ENCODE measurements at places on chromosomes 7 and 10.

DNA sequence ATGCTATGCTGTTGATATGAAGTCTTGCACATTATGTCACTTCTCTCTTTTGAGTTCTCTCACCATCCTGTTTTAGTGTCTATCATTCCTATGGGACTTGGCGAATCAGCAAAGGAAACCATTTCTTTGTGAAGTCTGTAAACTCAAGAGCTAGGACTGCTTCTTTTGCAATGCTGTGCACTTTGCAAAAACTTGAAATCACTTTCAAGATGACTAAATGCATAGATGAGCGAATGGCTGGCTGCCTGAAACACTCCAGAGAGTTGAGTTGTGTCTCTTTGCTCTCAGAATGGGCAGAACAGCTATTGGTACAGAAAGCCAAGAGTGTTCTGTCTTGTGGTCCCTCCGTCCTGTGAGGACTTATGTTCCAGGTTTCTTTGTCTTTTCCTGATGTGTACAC is 18.3 kb upstream of the ELMO1 start:
- no peak for DNase-seq

DNA sequence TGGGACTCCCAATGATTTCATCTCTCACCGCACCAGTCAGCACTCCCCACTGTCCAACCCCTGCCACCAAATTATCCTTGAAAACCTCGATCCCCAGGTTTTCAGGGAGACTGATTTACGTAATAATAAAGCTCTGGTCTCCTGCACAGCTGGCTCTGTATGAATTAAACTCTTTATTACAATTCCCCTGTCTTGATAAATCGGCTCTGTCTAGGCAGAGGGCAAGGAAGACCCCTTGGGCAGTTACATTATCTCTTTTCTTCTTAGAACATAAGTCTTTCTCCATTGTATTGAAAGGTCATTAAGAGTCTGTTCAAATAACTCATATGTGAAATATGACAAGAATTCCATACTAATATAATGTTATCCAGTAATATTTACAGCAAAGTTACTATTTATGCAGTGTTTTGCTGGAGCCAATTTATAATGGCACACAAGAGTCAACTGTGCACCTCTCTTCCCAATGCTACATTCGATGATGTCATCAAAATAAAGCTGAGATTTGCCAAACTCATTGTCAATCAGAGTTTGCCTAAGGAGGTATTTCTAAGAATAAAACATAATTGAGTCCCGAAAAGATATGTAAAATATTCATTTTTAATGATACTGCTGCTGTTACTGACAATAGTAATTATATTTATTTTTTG is 1297.2 kb upstream of the LRRTM3 start:
- no peak for DNase-seq

DNA sequence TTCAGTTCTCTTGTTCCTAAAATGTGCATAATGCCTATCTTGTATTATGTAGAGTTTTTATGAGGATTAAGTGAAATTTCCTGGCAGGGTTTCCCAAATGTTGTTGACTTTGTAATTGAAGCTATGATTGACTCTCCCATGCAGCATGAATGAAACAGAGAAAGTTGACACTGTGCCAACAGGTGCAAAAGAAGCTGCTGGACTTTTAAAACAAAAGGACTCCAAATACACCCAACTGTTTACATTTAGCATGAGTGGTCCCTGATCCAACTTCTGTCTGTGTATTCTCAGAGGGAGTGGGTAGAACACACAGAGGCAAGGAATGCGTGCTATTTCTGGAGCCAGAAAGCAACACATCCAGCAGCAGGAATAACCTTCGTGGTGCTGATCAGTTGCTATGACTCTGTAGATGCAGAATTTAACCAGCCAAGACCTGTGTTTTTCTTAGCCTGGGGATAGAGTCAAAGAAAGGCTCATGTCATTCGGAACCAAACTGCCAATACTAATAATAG is 14.4 kb upstream of the RBM20 start:
- DNase-seq, result peak; percentile 23

DNA sequence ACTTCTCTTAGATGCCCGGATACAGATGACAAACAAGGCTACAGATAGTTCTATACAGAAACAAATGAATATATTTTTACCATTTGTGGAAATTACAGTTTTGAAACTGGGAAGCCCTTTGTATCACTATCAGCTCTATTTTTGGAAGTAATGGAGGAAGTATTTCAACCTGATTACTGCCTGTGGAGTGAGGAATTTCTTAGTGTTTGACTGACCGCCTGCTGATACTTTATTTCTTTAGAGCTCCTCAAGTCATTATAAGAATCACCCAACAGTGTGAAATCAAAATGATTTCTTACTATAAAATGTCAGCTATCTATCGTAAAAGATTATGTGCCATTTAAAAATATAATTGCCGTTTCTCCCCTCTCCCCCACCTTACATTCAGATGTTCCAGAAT is 290.9 kb downstream of the SDK1 start:
- no peak for DNase-seq

- no peak for DNase-seq
Measured at GRCh38 chr7:150431839-150432658, 18.4 kb upstream of the GIMAP8 start.

DNA sequence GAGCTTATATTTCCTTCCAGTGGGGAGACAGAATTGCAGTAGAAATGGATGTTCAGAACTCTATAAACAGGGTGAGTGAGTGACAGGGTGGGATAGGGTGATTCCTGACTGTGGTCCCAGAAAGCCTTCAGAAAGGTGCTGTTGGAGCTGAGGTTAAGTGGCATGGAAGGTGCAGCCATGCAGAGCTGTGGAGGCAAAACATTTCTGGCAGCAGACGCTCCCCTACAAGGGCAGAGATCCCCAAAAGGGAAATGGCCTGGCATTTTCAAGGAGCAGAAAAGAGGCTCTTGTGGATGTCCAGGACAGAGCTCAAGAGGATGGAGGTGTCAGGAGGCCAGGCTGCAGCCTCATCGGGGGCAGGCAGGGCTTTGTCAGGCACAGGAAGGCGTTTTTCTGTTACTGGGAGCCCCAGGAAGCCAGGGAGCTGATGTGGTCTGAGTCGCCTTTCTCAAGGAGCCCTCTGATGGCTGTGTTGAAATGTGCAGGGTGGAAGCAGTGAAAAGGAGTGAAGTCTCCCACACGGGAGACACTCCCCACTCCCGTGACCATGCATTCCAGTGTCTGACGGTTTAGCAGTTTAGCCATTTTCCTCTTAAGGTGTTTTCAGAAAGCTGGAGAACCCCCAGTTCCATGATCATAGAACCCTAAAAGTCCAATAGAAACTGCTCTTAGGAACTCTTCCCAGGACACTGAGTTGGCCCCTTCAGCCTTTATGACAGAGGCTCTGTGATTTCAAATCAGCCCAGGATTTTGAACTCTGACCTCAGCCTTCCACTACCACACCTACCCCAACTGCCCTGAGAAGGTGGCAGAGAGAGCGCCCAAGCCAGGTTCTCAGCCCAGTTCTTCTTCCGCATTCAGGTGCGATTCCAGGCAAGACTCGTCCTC is 96.2 kb downstream of the C10orf105 start:
- DNase-seq, result no peak

DNA sequence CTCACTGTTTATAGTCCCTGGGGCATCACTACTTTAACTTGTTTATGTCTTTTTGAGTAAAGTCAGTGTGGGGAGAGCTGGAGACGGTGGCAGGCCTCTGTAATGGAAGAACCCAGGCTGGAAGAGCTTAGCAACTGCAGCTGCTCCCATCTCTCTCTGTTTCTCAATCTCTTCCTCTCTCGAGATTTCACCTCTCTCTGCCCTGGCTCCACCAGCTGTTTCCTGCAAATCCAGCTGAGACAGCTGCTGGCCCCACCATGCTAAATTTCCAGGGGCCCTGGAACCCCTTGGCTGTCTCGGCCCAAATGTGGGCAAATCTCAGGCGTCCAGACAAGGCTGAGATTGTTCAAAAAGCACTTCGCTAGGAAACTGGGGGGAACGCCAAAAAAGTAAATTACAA is 25.8 kb upstream of the SLF2 start:
- no peak for DNase-seq

Measured in NCI-H1930 (cell line).